Caco-2 (cell line): ENCODE measurements at places on chromosomes 11 and 22. TPM values are rescaled to one million over a fixed set of nuclear protein-coding genes. Genes with fewer than 3 reads are reported as not detected.
A peak's percentile ranks its signal among the peaks of the same experiment; 100 is the strongest.

Gene NRIP3
- 10.0 and 13.0 TPM in 2 replicates for total RNA-seq

DNA sequence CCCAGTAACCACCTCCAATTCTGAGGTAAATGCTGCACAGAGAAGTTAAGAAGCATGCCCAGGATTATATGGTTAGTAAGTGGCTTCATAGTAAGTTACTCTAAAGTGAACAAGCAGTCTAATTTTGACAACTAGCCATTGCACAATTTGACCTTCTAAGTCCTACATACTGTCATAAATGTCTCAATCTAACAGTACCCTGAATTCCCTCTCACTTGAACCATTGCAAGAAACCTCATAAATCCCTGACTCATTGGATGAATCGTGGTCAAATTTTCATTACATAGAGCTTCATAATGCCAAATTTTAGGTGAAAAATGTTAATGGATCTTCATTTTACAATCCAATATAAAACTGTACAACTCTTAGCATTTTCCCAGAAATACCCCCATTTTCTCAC lies 217.3 kb upstream of the GRIA4 start:
- no peak overlapping the region for H3K4me3 ChIP-seq
- no peaks in the 10 kb centered on the region for H3K36me3 ChIP-seq
- no peak for DNase-seq

Gene MS4A3
- total RNA-seq: not detected in 2 replicates

DNA sequence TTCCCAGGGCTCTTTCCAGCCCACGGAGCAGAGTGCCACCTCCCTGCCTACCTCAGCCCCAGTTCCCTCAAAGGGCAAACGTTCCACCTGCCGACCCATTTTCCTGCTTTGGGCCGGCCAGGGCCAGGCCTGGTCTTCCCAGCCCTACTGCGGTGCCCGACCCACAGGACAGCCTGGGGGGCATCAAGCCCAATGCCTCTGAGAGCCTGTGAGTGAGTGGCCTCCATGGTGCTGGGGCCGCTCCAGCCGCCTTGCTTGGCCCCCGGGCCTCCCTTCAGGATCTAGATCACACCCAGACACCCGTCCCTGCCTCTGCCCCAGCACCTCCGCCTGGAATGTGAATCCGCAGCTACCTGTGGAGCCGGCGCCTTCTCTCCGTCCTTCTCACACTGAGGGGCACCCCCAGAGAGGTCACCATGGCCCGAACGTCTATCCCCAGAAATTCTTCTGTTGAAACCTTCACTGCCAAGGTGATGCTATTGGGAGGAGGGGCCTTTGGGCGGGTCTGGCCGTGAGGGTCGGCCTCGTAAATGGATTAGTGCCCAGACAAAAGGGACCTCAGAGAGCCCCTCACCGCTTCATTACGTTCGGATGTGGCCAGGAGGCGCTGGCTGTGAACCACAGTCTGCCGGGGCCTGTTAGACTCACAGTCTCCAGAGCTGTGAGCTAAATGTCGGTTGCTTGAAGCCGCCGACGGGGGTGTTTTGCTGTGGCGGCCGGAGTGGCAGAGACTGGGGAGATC lies 36.2 kb upstream of the BRSK2 start:
- H3K36me3 ChIP-seq: no peaks in the 10 kb centered on the region
- H3K27me3 ChIP-seq: no peaks in the 10 kb centered on the region
- H3K27ac ChIP-seq: peak overlapping the region; percentile 11
- DNase-seq: no peak

GRCh38 chr11:96061069-96061468 lies 137.2 kb upstream of the MTMR2 start:
- H3K27ac ChIP-seq: no peak overlapping the region
- H3K27me3 ChIP-seq: no peaks in the 10 kb centered on the region
- H3K4me3 ChIP-seq: no peak overlapping the region
- no peaks in the 10 kb centered on the region for H3K36me3 ChIP-seq
- H3K4me1 ChIP-seq: 0 out of 2 replicates have a peak, but pooled peaks cover 4% of the 10 kb centered on the region
- no peak for DNase-seq

GRCh38 chr11:47992959-47993820 lies 12.8 kb downstream of the PTPRJ start:
- H3K4me1 ChIP-seq: peaks cover 44% of the 10 kb centered on the region
- H3K27ac ChIP-seq: no peak overlapping the region
- no peak overlapping the region for H3K4me3 ChIP-seq
- no peaks in the 10 kb centered on the region for H3K36me3 ChIP-seq
- DNase-seq: no peak

DNA sequence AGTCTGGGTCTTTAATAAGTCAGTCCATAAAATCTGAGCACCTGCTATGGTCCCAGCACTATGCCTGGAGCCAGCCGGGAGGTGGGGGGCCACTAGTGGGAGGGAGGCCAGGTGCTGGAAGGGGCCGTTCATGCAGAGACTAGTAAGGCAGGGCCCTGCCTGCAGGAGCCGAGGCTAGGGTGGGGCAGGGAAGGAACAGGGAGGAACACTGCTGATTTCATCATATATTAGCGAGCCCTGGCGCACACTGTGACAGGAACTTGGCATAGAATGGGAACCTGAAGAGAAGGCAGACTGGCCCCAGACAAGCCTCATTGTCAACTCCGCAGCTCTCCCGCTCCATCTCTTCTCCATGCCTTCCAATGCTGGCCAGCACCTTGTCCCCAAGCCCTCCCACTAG lies 7.1 kb downstream of the VSIG10L2 start:
- no peak overlapping the region for H3K4me3 ChIP-seq
- DNase-seq: no peak
- no peaks in the 10 kb centered on the region for H3K36me3 ChIP-seq
- H3K27me3 ChIP-seq: no peaks in the 10 kb centered on the region
- H3K4me1 ChIP-seq: no peaks in the 10 kb centered on the region

Gene FOLR2
- not detected in 2 replicates for total RNA-seq

DNA sequence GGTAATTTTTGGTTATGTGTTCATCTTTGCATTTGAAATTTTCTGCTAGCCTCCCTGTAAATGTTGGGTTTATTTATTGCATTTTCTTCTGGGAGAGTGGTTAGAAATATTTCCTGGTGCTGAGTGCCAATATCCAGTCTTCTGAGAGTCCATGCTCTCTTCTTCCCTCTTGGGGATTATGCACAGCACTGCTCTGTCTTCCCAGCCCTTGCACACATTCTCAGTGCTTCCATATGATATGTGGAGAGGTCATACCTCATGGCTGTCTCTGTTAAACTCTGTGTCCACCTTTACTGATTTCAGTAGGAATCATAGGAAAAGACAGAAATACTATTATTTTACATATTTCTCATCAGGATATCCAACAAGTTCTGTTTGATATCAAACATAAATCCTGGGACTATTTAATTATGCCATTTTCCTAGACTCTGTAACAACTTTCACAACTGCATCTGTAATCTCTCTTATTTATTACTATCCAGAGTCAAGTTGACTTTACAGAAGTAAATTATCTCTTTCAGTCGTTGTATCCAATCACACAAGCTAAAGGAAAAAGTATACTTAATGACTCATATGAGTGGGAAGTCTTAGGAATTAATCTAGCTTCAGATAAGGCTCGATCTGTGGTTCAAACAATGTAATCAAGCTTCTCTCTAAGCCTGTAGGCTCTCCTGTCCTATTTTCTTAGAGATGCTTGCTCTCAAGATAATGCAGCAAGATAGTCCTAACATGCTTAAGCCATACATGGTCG lies 2.7 kb upstream of the NXPE1 start:
- no peaks in the 10 kb centered on the region; the same call in 1 of the 2 replicates for H3K27me3 ChIP-seq
- no peak overlapping the region for H3K4me3 ChIP-seq
- DNase-seq: no peak
- peak overlapping the region; percentile 3 for H3K27ac ChIP-seq

Gene MOGAT2
- total RNA-seq: 0.39 and 0.56 TPM in 2 replicates
